DND-41 (cell line): ENCODE measurements at places on chromosomes 4 and X.

- no peak for DNase-seq
Observed at GRCh38 chrX:14832586-14832985, 40.3 kb downstream of the FANCB start.

- no peak for DNase-seq
Observed at GRCh38 chr4:71687056-71687455, 96.8 kb downstream of the GC start.

- peak; percentile 16 for DNase-seq
Observed at GRCh38 chr4:75708218-75708691, 16.1 kb upstream of the USO1 start.

- DNase-seq = no peak
Observed at GRCh38 chr4:8067274-8067936, 91.2 kb downstream of the ABLIM2 start.

DNA sequence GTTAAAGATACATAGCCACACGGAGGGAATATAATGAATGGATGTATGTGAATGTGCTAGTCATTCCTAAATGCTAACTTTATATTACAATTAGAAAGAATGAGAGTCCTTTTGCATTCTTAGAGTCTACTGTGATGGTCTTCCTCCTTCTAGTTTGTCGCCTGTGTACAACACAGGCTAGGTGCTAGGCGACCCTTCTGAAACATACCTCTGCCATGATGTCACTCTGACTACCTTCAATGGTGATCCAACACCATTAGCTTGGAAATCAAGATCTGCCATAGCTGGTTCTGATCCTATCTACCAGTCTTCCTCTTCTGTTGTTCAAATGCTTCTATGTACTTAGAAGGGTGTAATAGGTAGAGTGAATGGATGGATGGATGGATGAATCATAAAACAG, 151.2 kb downstream of the MGST2 start:
- no peak for DNase-seq
